ENCODE measurements at places on chromosomes 12 and 14.
A peak's percentile ranks its signal among the peaks of the same experiment; 100 is the strongest.

- no peak for DNase-seq
Measured at GRCh38 chr12:108722992-108723766, 8.1 kb downstream of the CORO1C start.

- DNase-seq, result no peak
Measured at GRCh38 chr12:50618864-50619609, 114.3 kb downstream of the DIP2B start.

DNA sequence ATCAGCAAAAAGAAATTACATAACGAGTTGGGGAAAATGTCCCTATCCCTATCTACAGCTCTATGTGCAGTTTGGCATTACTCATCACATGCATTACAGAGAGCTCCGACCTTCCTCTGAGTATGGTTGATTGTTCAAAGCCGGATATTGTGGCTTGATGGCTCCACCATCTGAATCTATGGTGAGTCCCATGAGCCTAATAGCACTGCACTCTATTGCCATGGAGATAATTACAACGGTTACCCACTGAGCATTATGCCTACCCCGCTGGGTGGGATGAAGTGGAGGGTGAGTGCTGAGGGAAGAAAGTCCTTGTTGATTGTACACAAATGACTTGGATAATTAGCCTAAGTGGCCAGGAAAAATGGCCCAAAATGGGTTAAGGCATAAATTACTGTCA is 800.5 kb downstream of the NRXN3 start:
- no peak for DNase-seq

GRCh38 chr14:56821177-56821576 is 10.9 kb upstream of the OTX2 start:
- no peak for DNase-seq

GRCh38 chr12:104133321-104133720 is 4.7 kb downstream of the NFYB start:
- no peak for DNase-seq

GRCh38 chr12:114254998-114255397 is 150.9 kb downstream of the TBX5 start:
- DNase-seq, result no peak

GRCh38 chr12:80293759-80294158 is 150.3 kb upstream of the PTPRQ start:
- no peak for DNase-seq

DNA sequence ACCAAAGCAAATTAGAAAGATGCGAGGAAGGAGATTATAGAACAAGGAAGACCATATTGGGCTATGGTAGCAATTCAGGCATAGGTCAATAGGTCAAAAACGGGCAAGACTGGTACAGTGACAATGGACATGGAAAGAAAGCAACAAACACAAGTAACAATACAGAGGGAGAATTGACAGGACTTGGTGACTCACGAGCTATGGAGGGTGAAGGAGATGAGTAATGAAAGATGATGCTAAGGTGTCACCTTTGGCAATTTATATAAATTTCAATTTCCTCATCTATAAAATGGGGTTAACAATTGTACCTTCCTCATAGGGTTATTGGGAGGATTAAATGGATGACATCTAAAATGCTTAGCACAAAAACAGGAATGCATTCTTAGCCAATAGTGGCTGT is 15.1 kb upstream of the DUSP16 start:
- DNase-seq, result no peak

GRCh38 chr12:27468241-27468640 is 21.7 kb downstream of the SMCO2 start:
- no peak for DNase-seq

GRCh38 chr14:53672526-53672925 is 284.1 kb downstream of the BMP4 start:
- DNase-seq, result no peak

DNA sequence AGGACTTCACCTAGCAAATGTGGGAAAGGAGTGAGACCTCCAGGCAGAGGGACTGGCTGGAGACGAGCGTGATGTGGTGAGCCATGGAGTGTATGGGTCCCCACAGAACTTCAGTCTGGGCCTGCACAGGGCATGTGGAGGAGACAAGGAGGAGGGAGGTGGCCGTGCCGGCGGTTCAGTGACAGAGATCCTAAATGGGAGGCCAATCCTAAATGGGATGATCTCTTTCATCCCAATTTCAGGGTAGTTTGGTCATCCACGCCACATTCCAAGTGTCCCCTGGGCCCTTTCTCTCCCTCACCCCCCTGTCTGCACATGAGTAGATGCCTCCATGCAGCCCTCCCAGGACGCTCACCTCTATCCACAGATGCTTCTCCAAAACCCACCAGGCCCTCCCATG is 13.2 kb downstream of the SERPINA5 start:
- DNase-seq, result no peak

GRCh38 chr14:57479197-57479596 is 14.5 kb downstream of the CCDC198 start:
- no peak for DNase-seq

GRCh38 chr14:71525663-71526221 is 406.5 kb upstream of the RGS6 start:
- DNase-seq, result no peak

DNA sequence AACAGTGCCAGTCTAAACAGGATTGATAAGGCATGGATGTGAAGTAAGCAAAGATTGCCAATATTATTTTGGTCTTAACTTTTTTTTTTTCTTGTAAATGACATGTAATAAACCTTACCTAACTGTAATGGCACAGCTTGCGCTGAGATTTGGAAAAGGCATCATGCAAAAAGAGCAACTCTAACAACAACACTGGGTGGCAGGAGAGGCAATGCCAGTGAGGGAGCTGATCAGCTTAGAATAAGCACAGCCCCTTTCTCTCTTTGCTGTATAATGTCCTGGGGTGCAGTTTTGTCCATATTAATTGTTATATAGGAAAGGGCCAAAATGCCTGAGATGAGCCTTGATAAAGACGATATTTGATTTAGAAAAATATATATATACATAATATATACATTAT is 1589.7 kb upstream of the FLRT2 start:
- DNase-seq, result no peak

DNA sequence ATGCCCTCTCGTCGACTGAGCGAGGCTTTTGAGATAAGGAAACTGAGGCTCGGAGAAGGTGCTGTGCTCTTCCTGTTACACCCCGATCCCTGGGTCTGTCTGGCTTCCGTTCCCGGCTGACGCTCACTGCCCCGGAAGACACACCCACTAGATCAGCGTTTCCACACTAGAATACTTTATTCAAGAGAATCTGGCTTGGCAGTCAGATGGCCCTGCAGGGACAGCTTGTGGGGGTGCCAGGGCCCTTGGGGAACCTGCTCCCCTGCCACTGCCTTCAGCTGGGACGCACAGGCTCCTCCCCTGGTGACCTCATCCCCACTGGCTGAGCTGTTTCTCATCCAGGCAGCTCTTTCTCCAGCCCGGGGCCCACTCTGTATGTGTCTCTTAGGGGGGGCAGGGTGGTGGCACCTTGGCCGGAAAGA is 13.7 kb downstream of the PGF start:
- no peak for DNase-seq

DNA sequence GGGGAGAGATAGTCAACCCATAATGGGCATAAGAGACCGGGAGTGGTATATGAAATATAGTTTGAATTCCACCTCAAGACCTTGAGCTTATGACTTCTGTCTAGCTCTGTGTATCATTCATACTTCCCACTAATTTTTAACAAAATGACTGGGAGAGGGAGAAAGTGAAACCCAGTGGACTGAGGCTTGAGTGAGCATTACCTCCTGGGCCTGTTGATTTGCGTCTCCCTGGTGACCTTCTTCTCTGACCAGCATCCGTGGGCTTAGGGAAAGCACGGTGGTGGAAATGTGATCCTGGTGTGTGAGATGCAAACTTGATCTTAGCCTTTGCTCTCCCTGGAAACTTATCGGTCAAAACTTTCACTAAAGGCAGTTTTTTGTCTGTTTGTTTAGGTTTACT is 207.9 kb upstream of the BCL2L14 start:
- peak; percentile 90 for DNase-seq

GRCh38 chr12:57149245-57149900 is 2.0 kb upstream of the LRP1-AS start:
- no peak for DNase-seq

- DNase-seq, result no peak
Measured at GRCh38 chr14:54001189-54001878, 44.7 kb upstream of the BMP4 start.

DNA sequence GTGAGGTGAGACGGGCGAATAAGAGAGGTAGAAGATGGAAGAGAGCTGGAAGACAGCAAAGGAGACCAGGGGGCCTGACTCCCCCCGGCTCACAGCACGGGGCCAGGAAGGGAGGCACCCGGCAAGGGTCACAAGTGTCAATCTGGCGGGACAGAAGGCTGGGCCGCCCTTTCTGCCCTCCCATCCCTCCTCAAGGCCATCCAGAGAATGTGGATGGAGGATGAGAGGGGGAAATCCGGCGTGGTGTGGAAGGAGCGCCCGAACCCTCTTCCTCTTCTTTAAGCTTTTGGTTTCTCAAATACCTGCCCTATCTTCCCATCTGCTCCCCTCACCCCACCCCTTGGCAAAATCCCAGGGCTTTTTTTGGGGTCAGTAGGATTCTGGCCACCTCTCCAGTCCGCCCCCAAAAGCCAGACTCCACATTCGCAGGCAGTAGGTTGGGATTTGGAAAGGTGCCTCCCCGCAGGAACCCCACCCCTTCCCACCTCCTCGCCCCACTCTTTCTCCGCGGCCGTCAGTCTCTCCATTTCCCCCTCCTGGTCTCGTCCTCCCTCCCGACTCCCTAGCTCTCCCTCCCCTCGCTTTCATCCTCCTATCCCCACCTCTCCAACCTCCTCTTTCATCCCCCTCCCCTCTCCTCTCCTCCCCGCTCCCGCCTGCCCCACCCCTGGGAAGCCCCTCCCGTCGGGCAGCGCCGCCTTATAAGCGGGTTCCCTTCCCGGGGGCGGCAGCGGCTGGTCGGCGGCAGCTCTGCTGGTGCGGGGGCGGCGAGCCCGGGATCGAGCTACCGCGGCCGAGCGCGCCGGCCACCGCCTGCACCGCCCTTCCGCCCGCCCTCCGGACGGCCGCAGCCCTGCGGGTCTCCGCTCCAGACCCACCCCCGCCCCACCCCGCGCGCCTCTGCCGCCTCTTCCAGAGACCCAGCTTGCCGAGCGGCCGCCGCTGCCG is at the start of gene PTMS:
PTMS (plus strand) TSS at position 730 of the 948 bp plus-strand sequence. CDS start 343 bp downstream, outside the sequence.
- peak; percentile 97 for DNase-seq

- no peak for DNase-seq
Measured at GRCh38 chr14:64815257-64815656, 64.5 kb downstream of the SPTB start.

- DNase-seq, result peak; percentile 60
Measured at GRCh38 chr12:113271853-113272561, 50.7 kb downstream of the TPCN1 start.

DNA sequence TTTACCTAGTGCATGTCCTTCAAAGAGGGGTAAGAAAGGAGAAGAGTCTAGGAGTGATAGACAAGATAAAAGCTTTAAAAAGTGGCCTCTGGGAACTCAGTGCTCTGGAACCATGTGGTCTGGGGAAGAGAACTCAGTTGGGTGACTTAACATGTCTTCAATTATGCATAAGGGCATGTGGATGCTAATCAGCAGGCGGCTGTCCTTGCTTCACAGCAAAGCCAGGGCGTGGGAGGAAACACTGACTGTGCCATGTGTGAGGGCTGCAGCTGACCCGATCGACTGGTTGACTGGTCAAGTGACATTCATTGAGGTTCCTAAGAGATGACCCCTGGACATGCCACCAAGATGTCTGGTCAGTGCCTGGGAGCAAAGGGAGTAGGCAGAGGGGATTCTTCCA is 1053.8 kb downstream of the BCL11B start:
- no peak for DNase-seq

DNA sequence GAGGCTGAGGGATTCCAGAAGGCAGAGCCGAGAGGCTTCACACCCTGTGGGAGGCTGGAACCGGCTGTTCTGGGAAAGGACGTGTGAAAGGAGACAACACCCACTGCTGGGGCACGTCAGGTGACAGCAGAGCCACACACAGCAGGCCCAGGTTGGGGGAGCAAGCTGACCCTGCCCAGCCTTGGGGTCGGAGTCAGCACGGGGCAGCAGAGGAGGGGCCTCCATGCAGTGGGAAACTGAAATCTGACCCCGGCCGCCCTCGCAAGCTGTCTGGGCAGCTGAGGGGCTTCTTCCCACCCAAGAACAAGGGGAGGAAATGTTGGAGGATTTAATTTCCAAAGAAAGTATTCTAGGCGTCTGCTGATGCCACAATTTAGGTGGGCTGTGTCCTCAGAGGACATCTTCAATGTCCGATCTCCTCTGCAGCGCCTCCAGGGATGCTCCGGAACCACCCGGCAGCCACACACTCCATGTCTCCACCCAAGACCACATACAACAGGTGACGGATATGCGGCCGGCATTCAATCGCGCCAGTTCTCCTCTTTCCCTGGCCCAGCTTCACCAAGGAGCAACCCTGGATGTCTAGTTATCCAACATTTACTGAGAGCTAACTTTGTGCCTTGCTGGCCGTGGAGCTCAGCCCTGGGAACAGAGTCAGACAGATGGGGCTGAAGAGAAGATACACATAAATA is 30.7 kb downstream of the SNRNP35 start:
- no peak for DNase-seq

- DNase-seq, result no peak
Measured at GRCh38 chr14:32405856-32406255, 76.8 kb downstream of the AKAP6 start.

- no peak for DNase-seq
Measured at GRCh38 chr12:28135801-28136439, 54.3 kb upstream of the CCDC91 start.

DNA sequence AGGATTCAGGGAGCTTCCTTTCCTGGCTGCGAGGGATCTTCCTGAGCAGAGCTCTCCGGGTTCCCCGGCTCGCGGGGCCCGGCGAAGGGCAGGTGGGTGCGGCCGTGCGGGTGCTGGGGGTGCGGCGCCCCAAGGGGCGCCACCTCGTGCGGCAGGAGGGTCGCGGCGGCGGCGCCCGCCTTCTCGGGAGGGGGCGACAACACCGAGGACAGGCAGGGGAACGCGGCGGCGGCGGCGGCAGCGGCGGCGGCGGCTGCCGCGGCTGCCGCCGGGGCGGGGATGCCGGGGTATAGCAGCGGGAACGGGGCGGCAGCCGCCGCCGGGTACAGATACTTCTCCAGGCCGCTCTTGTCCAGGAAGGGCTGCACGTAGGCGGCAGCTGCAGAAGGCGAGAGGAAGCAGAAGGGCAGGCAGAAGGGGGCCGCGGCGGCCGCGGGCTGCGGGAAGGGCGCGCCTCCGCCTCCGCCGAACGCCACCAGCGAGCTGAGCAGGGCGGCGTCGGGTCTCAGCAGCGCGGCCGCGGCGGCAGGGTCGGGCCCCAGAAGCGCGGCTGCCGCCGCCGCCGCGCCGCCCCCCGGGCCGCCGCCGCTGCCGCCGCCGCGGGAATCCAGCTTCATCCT is 2.7 kb downstream of the BHLHE41 start:
- peak; percentile 78 for DNase-seq

- DNase-seq, result no peak
Measured at GRCh38 chr14:86940106-86940505, 1052.9 kb downstream of the GALC start.

DNA sequence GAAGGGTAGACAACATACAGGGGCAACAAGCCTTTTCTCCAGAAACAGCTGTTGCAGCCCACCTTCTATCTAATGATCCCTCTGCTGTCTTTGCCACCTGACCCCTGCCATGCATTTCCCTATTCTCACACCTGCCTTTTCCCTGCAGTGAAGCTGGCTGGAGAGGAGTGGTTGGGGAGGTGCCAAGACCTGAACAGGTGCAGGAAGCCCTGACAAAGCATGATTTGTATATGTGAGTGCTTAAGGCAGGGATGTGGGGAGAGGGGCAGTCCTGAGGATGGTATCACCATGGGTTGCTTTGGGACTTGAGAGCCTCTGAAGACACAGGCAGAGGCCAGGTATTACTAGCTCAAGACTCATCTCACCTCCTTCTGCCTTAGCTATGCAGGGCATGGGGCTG is 2.9 kb upstream of the PFDN5 start:
- no peak for DNase-seq

- DNase-seq, result no peak
Measured at GRCh38 chr12:116454950-116455447, 104.2 kb upstream of the MAP1LC3B2 start.
